ENCODE measurements at places on chromosomes 3 and 15.

DNA sequence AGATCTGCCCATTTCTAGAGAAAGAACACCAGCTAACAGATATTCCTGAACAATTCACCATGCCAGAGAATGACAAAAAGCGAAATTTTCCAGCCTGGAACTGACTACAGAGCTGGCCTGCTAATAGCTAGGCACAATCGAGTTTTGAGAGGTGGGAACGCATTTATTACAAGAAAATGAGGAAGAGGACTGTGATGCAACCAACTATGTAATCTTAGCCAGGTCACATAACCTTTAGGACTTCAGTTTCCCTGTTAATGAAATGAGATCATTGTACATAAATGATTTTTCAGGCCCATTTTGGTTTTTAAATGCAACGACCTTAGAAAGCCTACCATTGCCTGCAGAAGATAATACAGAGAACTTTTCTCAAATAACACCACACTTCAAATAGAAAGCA lies 72.1 kb upstream of the SETMAR start:
- DNase-seq, result no peak

DNA sequence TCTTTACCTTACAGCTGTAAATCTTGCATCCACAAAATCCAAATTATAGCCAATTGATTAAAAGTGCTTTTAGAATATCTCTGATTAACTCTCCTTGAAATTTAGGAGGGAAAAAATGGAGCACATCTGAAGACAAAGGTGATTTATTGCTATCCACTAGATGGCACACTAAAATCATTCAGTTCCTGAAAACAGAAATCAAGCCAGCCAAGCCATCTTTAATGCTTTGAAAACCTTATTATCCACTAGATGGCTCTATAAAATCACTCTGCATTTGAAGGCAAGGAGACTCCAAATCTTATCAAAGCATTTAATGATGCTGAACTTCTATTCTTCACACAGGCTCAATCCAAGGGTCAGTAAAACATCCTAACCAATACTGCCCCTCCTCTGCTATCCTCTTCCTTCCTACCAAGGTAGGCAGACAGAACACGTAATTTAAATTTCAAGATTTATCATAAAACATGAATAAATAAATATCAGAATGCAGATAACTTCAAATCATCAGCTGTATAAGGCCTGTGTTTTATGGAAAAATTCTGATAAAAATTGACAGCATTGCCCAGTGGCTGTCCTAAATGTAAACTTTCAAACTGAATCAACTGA lies 48.4 kb downstream of the GOLIM4 start:
- DNase-seq, result peak; percentile 72

GRCh38 chr15:101620671-101621070 lies 31.5 kb downstream of the TM2D3 start:
- DNase-seq, result no peak

GRCh38 chr3:196777836-196778235 lies 38.2 kb downstream of the PAK2 start:
- no peak for DNase-seq

DNA sequence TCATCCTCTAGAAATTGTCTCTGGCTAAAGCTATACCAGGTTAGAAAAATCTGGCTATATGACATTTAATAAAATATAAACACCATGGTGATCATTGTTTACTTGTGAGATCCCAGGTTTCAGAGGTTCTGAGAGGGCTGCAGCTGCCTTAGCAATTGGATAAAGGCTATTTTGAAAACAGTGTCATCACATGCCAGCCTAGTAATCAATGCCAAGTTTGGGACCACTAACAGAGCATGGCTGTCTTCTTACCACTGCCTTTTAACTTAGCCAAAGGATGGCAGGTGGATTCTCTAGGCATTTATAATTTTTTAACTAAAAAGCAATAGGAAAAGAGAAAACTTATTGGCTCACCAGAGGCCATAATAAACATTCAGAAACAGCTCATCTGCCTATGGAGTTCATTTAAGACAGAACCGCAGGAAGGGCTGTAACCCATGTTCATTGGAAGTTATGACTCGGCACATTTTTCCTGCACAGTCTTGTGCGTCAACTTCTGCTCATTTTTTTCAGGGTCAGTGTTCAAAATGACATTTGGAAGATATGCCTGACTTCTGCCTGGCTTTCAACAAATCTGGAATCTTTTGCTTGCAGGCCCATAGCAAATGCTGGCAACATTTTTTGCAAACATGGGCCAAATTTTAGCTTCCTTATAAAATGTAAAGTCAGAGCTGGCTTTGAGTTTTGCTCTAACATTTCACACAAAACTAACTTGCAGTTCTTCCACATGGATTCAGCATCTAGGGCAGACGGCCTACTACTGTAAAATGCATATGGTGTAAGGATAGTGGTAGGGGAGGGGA lies 476.0 kb upstream of the TBL1XR1 start:
- DNase-seq, result peak; percentile 63

GRCh38 chr3:37324850-37325321 lies 150.5 kb upstream of the LRRFIP2 start:
- no peak for DNase-seq

GRCh38 chr3:47884603-47885002 lies 81.7 kb downstream of the DHX30 start:
- DNase-seq, result no peak

- DNase-seq, result no peak
Observed at GRCh38 chr3:112407888-112408702, 75.1 kb downstream of the CD200 start.

GRCh38 chr3:190032923-190033322 lies 87.8 kb downstream of the P3H2 start:
- no peak for DNase-seq

- no peak for DNase-seq
Observed at GRCh38 chr3:23752126-23752525, 53.6 kb upstream of the UBE2E1 start.

DNA sequence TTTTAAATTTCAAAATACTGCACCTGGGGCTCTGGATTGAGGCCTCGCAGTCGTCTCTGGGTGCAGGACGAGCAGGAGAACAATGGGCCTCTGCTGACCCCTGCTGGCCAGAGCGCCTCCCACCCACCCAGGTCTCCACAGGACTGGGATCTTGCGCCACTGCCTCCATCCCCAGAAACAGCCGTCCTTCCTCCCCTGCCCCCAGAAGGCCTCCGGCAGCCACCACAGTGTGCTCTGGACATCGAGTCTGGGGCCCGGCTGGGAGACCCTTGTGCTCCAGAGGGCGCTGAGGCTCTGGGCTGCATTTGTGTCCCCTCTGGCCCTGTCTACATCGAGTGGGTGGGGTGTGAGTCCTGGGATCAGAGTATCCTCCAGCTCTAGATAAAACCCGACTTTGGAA lies 6.7 kb upstream of the ACSBG1 start:
- DNase-seq, result peak; percentile 84

- DNase-seq, result no peak
Observed at GRCh38 chr3:176403531-176403930, 793.8 kb downstream of the TBL1XR1 start.

DNA sequence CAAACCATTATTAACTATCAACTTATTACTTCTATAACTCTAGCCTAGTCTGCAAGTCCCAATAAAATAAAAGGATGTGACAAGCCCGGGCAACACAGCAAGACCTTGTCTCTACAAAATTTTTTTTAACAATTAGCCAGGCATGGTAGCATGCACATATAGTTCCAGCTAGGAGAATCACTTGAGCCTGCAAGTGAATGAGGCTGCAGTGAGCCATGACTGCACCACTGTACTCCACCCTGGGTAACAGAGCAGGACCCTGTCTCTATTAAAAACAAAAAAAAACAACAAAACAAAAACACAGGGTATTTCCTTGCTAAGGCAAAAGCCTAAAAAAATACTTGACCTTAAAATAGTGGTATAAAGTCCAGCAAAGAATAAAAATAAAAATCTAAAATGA lies 31.4 kb downstream of the ANKRD28 start:
- no peak for DNase-seq

GRCh38 chr3:134079111-134079547 lies 49.4 kb upstream of the SLCO2A1 start:
- no peak for DNase-seq

GRCh38 chr3:65439641-65440284 lies 599.0 kb downstream of the MAGI1 start:
- peak; percentile 73 for DNase-seq

GRCh38 chr15:41543521-41543870 lies 561 bp downstream of the RPAP1 start:
- no peak for DNase-seq

DNA sequence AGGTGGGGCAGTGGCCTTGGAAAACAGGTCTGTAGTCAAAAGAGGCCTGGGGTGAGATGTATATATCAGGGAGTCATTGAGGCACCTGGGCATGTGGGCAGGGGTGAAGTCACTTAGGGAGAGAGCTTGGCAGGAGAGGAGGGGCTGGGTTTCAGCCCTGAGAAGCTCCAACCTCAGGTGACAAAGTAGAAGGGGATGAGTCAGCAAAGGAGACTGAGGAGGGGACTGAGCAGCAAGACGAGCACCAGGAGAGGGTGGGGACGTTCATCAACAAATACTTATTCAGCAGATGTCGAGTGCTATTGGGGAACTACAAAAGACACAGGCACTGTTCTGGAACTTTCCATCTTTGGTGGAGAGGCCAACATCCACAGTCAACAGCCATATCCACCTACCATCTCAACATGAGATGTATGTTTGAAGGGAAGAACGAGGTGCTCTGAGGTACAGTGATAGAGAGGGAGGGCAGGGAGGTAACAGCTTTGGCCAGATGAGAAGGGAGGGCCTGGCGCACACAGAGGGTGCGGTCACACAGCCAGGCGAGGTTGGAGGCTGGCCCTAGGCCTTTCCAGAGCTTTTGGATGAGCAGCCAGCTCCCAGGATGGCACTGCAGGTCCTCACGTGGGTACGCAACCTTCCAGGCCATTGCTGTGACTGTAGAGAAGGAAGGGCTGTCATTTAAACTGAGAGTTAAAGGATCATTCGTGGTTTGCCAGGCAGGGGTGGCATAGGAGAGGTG lies 45.7 kb downstream of the GLDN start:
- DNase-seq, result no peak

GRCh38 chr15:78830514-78831228 lies 19.4 kb upstream of the ADAMTS7 start:
- DNase-seq, result no peak

- DNase-seq, result peak; percentile 14
Observed at GRCh38 chr3:32934150-32934742, 17.2 kb upstream of the CCR4 start.

GRCh38 chr3:196502775-196503195 lies 783 bp downstream of the RNF168 start:
- DNase-seq, result peak; percentile 53

DNA sequence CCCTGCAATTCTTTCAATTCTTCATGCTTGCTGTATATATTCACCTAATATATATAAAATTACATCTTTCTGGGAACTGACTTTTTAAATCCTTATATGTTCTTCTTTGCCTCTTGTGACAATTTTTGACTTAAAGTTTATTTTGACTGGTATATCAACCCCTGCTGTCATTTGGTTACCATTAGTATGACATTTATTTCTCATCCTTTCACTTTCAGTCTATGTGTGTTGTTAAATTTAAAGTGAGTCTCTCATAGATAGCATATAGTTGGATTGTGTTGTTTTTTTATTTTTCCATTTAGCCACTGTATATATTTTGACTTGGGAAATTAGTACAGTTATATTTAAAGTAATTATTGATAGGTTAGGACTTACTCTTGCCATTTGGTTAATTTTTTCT lies 194.9 kb downstream of the DPH6 start:
- DNase-seq, result no peak

- DNase-seq, result no peak
Observed at GRCh38 chr3:119500901-119501300, 2.6 kb downstream of the TIMMDC1 start.

- DNase-seq, result no peak
Observed at GRCh38 chr3:9072667-9073009, 109.4 kb upstream of the RAD18 start.

GRCh38 chr3:182258538-182259177 lies 534.6 kb upstream of the ATP11B start:
- peak; percentile 45 for DNase-seq

- no peak for DNase-seq
Observed at GRCh38 chr3:47202542-47202941, 38.6 kb upstream of the SETD2 start.

All from muscle of arm (tissue), 14 donors.